ENCODE measurements at places on chromosomes 16 and 17. TPM values are rescaled to one million over a fixed set of nuclear protein-coding genes. Genes with fewer than 3 reads are reported as not detected.

Gene RNF112
- 1.5 TPM for total RNA-seq

Gene GDPD3
- total RNA-seq = 6.9 TPM

- no peak overlapping the region for H3K27ac ChIP-seq
- no peaks in the 10 kb centered on the region for H3K27me3 ChIP-seq
- no peaks in the 10 kb centered on the region for H3K36me3 ChIP-seq
These were observed 105.9 kb upstream of the CACNG3 start for GRCh38 chr16:24150282-24150681.

- H3K27ac ChIP-seq = no peak overlapping the region
- H3K36me3 ChIP-seq = no peaks in the 10 kb centered on the region
- no peak for DNase-seq
- H3K4me3 ChIP-seq = no peak overlapping the region
These were observed 130.8 kb upstream of the IRX3 start for GRCh38 chr16:54417384-54417783.

- no peaks in the 10 kb centered on the region for H3K27me3 ChIP-seq
- H3K4me1 ChIP-seq = no peaks in the 10 kb centered on the region
- no peak overlapping the region for H3K27ac ChIP-seq
- H3K36me3 ChIP-seq = no peaks in the 10 kb centered on the region
- no peak for DNase-seq
- H3K4me3 ChIP-seq = no peak overlapping the region
These were observed 17.7 kb upstream of the DOK4 start for GRCh38 chr16:57504001-57504400.

GRCh38 chr16:66751303-66751991, at the start of gene DYNC1LI2:
Gene DYNC1LI2 (minus strand): TSS chr16:66751609. CDS start chr16:66751591, 18 bp downstream.
- H3K4me3 ChIP-seq = peak within 1 kb of the TSS; percentile 80
- H3K4me1 ChIP-seq = peaks cover 44% of the 10 kb centered on the region
- H3K36me3 ChIP-seq = peaks cover 15% of the 10 kb centered on the region
- no peaks in the 10 kb centered on the region for H3K27me3 ChIP-seq
- DNase-seq = no peak
- peak within 1 kb of the TSS; percentile 89 for H3K27ac ChIP-seq

Gene ENPP7
- total RNA-seq = not detected

Gene NDE1
- total RNA-seq = 55.0 TPM

DNA sequence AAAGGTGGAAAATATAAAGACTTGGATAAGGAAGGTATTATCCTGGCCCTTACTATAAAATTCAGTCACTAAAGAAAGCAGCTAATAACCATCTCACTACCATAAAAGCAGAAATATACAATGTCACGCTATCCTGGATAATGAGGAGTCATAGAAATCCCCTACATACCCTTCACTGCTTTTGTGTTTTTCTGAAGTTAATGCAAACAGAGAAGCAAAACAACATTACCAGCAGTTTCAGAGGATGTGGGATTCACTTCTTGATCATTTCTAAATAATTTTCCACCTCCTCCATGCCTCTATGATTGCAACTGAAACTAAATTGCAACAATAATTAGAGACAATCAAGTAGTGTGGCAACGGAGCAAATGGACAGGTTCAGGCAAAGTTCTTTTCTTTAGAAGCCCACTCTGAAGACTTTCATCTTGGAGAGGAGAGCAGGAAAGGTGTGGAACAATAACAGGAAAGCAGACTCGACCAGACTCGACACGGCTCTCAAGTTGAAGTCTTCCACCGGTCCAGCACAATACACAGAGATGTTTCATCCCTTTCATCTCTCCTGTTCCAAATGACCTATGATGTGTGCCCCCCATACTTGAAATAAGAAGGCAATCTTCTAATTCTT, 10.2 kb downstream of the CYTH1 start:
- peaks cover 60% of the 10 kb centered on the region for H3K4me1 ChIP-seq
- no peaks in the 10 kb centered on the region for H3K27me3 ChIP-seq
- H3K27ac ChIP-seq = peak overlapping the region; percentile 49

Gene SLFN5
- total RNA-seq = 27.7 TPM

Gene RHBDL1
- 1.7 TPM for total RNA-seq

Gene CDT1
- 10.8 TPM for total RNA-seq

- DNase-seq = no peak
- H3K27me3 ChIP-seq = no peaks in the 10 kb centered on the region
- H3K36me3 ChIP-seq = no peaks in the 10 kb centered on the region
- peaks cover 30% of the 10 kb centered on the region for H3K4me1 ChIP-seq
- H3K27ac ChIP-seq = no peak overlapping the region
These were observed 26.7 kb downstream of the CYB5B start for GRCh38 chr16:69451166-69451565.

Gene CRYM
- total RNA-seq = 3.9 TPM

Gene MYH1
- total RNA-seq = not detected

Gene CIITA
- 16.7 TPM for total RNA-seq

DNA sequence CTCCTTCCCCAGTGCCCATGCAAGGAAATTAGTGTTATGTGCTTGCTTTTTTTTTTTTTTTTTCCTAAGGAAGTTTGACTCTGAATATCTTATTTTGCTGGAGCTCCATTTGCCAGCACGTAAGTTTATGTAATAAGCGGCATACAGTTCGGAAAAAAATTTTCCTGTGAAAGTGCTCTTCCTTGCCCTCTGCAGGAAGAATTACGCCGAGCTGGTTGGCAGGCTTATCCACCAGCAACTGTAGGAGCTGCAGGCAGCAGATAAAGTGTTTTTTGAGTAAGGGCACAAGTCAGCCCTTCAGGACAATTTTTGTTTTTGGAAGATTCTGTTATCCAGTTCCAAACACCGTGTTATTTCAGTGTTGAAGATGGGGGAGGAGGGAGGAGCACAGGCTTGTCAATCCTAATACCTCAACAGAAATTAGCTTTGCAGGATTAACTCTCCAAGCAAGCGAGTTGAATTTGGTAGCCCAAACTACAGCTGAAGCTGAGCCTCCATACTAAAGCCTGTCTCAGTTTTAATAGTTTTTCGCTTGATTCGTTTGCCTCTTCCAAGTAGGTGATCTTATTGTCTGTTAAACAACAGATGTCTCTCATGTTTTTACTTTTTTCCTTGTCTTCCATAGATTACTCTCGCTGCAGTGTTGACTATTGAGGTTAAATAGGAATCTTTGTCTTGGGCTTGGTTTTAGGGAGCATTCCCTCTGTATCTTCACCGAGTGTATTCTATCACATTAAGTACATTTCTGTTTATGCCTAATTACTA, 1.1 kb downstream of the SPECC1 start:
- no peaks in the 10 kb centered on the region for H3K27me3 ChIP-seq
- no peaks in the 10 kb centered on the region for H3K36me3 ChIP-seq
- peak overlapping the region; percentile 72 for H3K4me3 ChIP-seq

Gene HP
- 4.7 TPM for total RNA-seq

Gene NPIPA5
- 5.9 TPM for total RNA-seq

DNA sequence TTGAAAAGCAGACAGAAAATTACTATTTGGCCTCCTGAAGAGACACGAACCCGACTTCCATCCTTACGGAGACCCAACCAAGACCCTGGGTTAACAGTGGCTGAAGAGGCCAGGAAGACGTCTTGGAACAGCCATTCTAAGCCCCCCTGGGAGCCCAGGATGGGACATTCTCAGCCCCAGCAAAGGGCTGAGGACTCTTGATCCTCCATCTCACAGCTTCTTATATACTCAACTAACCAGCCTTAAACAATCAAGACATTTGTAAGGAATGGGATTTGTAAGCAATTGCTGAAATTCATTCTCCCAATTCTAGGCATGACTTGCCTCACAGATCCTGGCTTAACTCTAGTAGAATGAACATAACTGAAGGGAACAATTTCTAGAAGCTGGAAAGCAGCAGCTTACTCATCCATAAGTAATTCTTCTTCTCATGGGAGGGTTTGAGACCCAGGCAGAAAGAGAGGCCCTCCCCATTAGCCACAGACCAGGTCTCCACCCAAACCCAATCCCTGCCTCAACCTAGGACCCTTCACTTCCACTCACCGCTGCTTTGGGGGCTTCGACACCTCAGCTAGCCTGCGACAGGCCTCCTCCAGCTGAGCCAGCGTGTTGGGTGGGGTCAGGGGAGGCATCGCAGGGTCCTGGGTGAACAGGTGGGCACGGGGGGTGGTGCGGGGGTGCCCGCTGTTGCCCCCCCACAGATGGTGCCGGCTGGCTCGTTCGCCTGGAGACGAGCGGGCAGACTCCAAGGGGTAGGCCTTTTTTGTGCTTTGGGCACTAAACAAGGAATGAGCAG, 25.5 kb downstream of the AXIN2 start:
- H3K27me3 ChIP-seq = no peaks in the 10 kb centered on the region
- no peak overlapping the region for H3K4me3 ChIP-seq
- peaks cover 43% of the 10 kb centered on the region for H3K4me1 ChIP-seq
- DNase-seq = no peak
- H3K36me3 ChIP-seq = no peaks in the 10 kb centered on the region

- H3K36me3 ChIP-seq = no peaks in the 10 kb centered on the region
- H3K27ac ChIP-seq = peak overlapping the region; percentile 38
- no peak overlapping the region for H3K4me3 ChIP-seq
- H3K4me1 ChIP-seq = peaks cover 47% of the 10 kb centered on the region
These were observed 3.5 kb upstream of the ABR start for GRCh38 chr17:1183171-1183873.

Gene PRAC2
- not detected for total RNA-seq

- H3K27ac ChIP-seq = no peak overlapping the region
- DNase-seq = no peak
These were observed 17.6 kb downstream of the HS3ST3A1 start for GRCh38 chr17:13583996-13584700.

GRCh38 chr16:66656547-66656946, 40.0 kb downstream of the CMTM4 start:
- H3K36me3 ChIP-seq = no peaks in the 10 kb centered on the region
- H3K4me1 ChIP-seq = peaks cover 19% of the 10 kb centered on the region
- no peak overlapping the region for H3K4me3 ChIP-seq
- no peaks in the 10 kb centered on the region for H3K27me3 ChIP-seq
- DNase-seq = no peak

Gene CIAO3
- 32.7 TPM for total RNA-seq

DNA sequence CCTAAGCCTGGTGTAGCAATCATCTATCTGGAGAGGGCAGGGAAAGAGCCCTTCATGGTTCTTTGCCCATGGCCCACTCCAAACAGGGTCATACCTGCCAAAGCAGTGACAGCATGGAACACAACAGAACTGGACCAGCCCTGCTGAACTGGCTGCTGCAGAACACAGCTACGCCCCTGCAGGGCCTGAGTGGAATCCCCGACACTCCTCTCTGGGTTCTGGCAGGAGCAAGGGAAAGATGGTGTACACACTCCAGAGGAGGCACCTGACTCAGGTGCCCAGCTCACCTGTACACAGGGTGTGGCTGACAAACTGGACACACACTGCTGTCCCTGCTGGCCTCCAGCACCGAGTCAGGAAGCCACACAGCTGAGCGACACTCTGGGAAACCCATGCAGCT, 19.8 kb downstream of the MIEF2 start:
- DNase-seq = no peak
- H3K27me3 ChIP-seq = no peaks in the 10 kb centered on the region
- H3K4me1 ChIP-seq = no peaks in the 10 kb centered on the region
- H3K36me3 ChIP-seq = peaks cover 82% of the 10 kb centered on the region
- H3K4me3 ChIP-seq = no peak overlapping the region
- no peak overlapping the region for H3K27ac ChIP-seq

Gene GAST
- total RNA-seq = not detected

DNA sequence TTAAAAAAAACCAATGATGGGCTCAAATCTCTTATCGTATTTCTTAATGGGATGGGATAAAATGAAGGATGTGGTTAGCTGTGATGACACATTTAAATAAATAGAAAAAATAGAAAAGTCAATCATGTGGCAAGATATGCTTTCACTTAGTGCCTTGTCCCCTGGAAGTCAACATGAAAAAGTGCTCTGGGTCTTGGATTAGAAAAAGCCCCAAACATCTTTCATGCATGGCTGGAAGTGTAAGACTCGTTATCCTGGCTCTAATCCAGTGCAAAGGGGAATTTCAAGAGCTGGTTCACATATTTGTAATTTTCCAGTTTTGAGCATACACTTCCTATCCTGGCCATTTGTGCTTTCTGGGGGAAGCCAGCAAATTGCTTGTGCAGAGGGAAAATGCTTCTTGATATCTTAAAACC, 160.9 kb downstream of the MAP2K6 start:
- H3K36me3 ChIP-seq = no peaks in the 10 kb centered on the region
- H3K27me3 ChIP-seq = no peaks in the 10 kb centered on the region
- no peak overlapping the region for H3K4me3 ChIP-seq
- no peak overlapping the region for H3K27ac ChIP-seq

Gene PYCARD
- 85.0 TPM for total RNA-seq

Gene ELMO3
- total RNA-seq = 21.6 TPM

DNA sequence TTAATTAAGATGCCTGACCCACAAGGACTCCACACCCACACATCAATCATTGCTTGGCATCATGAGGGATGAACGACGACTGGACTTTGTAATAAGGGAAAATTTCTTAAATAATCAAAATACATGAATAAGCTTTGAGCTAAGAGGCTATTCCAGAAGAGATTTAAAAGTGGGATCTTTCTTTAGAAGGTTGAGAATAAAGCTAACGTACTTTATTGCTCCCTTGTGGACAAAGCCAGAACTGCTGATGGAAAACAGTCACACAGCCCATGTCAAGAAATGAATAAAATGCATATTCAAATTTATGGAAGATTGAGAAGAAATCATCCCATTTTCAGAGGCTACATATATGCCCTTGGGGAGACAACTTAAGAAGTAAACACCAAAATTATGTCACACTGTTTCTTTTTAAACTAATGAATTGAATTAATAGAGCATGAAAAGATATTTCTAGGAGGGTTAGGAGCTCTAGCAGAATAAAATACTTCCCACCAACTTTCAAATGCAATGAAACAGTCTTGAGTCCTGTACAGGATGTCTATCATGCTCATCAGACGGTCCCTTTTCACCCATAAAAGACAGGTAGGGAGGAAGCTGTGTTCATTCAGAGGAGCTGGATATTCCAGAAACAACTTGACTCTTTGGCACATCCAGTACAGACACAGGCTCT, 60.2 kb upstream of the PHOSPHO1 start:
- no peak overlapping the region for H3K27ac ChIP-seq
- DNase-seq = no peak
- no peak overlapping the region for H3K4me3 ChIP-seq
- no peaks in the 10 kb centered on the region for H3K4me1 ChIP-seq
- no peaks in the 10 kb centered on the region for H3K36me3 ChIP-seq

DNA sequence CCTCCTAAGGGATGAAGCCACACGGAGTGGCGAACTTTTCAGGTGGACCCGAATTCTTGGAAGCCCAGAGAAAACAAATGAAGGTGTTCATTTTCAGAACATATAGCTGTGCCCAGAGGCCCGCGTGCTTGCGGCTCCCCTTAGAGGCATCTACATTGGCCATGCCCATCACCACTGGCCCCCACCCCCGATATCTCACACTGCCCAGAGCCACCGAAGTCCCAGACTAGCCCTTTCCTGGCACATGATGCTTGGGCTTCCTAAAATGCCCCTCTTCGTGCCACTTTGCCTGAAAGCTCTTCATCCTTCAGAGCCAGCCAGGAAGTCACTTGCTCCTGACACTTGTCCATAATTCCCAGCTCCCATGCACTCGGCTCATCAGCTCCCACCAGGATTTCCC, 2.1 kb upstream of the HEXIM1 start:
- no peak for DNase-seq
- H3K27me3 ChIP-seq = no peaks in the 10 kb centered on the region
- H3K36me3 ChIP-seq = no peaks in the 10 kb centered on the region
- H3K4me1 ChIP-seq = peaks cover 45% of the 10 kb centered on the region

GRCh38 chr17:32192379-32192778, 50.1 kb downstream of the RHOT1 start:
- no peak overlapping the region for H3K4me3 ChIP-seq
- DNase-seq = no peak
- H3K36me3 ChIP-seq = peaks cover 29% of the 10 kb centered on the region
- H3K27ac ChIP-seq = no peak overlapping the region
- no peaks in the 10 kb centered on the region for H3K4me1 ChIP-seq

- DNase-seq = no peak
- no peaks in the 10 kb centered on the region for H3K36me3 ChIP-seq
- H3K4me3 ChIP-seq = no peak overlapping the region
- H3K4me1 ChIP-seq = no peaks in the 10 kb centered on the region
- no peak overlapping the region for H3K27ac ChIP-seq
These were observed 314.2 kb downstream of the CPPED1 start for GRCh38 chr16:12489357-12489990.

Measured in vagina (tissue), 2 donors.